ENCODE measurements at places on chromosomes 6 and 20.

DNA sequence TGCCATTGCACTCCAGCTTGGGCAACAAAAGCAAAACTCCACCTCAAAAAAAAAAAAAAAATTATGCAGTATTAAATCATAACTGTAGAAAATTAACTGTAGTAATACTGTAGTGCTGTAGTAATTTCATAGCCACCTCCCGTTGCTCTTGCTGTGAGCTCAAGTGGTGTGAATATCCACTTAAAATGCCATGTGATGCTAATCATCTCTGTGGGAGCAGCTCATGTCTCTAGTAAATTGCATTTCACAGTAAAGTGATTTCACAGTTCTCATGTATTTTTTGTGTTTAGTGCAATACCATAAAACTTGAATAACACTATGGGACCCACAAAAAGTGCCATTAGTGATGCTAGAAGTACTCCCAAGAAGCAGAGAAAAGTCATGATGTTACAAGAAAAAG, 14.4 kb upstream of the FAM217A start:
- no peak for DNase-seq

- DNase-seq: peak; percentile 52
These were observed 21.1 kb upstream of the NOTCH4 start for GRCh38 chr6:32244946-32245398.

- DNase-seq: no peak
These were observed 155.8 kb downstream of the GRM4 start for GRCh38 chr6:33990061-33990541.

DNA sequence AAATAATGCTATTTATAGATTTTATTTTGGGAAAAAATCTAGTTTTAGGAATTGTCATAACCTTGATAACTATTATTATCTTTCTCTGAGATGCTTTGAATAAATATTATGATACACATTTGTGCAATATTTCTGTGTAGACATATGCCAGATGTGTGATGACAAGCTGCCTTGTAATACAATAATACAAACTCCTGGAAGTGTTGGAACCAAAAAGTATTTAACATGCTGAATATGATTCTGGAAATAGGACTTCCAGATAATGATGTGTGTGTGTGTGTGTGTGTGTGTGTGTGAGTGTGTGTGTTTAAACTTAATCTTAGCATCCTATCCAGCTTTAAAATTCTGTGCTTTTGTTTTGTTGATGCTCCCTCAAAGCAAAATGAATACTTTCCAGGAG, 233.6 kb downstream of the ADGRB3 start:
- no peak for DNase-seq

DNA sequence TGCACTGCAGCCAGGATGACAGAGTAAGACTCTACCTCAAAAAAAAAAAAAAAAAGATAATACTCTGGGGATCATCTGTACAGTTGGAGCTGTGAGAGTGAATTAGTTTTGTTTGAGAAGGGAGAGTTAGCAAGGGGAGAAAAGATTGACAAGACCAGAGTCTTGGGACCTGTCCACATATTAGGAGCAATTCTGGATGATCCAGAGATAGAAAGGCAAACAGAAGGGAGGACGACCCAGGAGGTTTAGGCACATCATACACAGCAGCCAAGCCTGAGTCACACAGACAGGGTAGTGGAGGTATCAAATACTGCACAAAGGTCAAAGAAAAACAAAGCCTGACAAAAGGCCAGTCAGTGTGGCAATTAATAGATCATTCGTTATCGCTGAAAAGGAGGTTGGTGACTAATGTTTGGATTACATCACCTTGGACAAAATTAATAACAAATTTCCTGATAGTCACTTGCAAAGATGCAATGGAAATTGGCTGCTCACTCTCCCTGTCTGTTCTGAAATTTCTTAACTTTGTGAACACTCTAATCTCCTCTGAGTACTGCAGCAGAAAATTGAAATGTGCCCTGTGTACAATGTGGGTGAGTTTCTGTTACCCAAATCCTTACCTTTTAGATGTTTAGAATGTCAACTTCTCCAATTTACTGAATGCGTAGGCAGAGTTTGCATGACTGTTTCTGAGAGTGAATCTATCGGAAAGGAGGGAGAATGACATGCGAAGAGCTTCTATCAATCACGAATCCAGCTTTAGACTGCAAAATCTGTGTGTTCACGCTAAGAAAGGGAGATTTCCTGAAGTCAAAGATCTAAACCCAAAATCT, 105.4 kb downstream of the TSHZ2 start:
- DNase-seq: no peak

- DNase-seq: no peak
These were observed 16.1 kb upstream of the SLC17A3 start for GRCh38 chr6:25889877-25890853.

DNA sequence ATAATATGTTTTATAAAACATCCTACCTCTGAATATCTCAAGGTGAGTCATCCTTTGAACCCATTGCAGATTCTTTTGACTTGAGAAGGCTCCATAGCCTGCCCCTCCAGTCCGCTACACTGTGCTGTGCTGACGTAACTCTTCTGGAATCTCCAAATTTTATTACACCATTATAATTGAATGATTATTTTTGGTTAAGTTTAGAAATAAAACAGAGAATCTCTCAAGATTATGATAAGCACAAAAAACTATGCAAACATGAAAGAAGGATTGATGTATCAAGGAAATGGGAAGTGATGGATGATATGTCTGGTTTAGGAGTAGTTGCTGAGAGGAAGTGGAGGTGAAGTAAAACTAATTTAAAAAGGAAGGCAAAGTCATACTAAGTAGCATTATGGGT, 1021.3 kb downstream of the HACE1 start:
- no peak for DNase-seq

DNA sequence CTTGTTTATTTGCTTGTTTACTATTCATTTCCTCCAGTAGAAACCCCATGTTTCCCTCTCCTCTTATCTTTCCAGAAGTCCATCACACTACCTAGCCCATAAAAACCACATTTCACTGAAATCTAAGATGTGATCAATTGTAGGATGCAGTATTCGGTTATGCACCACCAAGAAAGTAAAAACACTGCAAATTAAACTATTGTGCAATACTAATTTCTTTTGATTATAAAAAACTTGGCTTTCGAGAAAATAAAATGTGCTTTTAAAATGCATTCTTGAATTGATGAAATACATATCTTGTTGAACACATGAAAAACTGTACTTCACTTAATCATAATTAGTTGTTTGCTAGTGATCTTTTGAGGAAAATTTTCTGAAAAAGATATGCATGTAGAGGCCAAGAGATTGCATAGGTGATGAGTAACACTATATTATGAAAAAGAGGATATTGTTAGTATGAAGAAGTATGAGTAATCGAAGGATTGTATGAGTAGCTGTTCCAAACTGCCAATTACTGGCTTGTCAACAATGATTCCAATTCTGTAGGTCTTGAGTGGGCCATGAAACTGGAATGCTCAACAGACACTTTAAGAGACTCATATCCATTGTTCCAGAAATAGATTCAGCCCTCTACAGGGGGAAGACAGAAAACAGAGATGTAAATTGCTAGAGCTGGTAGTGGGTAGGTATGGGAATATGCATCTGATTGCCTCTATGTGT, 79.7 kb downstream of the RNF217 start:
- DNase-seq: no peak

DNA sequence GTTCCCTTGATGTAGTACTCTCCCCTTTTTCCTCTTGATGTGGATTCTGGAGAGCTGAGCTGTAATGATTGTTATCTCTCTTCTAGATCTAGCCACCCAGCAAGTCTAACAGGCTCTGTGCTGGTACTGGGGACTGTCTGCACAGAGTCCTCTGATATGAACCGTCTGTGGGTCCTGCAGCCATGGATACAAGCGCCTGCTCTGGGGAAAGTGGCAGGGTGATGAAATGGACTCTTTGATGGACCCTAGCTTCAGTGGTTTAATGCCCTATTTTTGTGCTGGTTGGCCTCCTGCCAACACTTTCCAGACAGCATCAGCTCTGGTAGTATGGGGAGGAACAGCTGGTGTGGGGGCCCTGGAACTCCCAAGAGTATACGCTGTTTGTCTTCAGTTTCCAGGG, 216.3 kb downstream of the ADGRG6 start:
- no peak for DNase-seq
